ENCODE measurements at places on chromosomes 5 and 9.
A peak's percentile ranks its signal among the peaks of the same experiment; 100 is the strongest.

GRCh38 chr5:83547161-83547560 lies 75.6 kb downstream of the VCAN start:
- no peak for DNase-seq

GRCh38 chr9:135167849-135168655 lies 80.6 kb downstream of the OLFM1 start:
- no peak for DNase-seq

- no peak for DNase-seq
Observed at GRCh38 chr9:103803245-103803644, 290.9 kb upstream of the SMC2 start.

GRCh38 chr9:112970939-112971338 lies 41.1 kb downstream of the ZNF883 start:
- DNase-seq, result no peak

DNA sequence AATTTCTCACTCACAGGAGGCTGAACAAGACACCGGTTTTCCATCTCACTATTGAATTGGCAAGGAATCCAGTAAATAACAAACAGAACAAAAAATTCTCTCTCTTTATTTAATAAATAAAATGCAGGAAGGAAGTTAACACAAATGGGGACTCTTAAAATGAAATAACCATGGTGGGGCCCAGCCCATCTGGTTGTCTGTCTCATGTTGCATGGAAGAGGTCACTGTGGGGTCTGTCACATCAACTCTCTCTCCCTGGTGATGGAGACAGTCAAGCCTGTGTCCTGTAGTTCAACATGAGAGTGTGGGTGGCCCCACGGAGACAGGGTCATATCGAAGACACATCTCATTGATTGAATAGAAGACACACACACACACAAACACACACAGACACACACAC lies 297.7 kb downstream of the IRX2 start:
- no peak for DNase-seq

- DNase-seq, result no peak
Observed at GRCh38 chr9:114027159-114027862, 50.8 kb downstream of the AMBP start.

DNA sequence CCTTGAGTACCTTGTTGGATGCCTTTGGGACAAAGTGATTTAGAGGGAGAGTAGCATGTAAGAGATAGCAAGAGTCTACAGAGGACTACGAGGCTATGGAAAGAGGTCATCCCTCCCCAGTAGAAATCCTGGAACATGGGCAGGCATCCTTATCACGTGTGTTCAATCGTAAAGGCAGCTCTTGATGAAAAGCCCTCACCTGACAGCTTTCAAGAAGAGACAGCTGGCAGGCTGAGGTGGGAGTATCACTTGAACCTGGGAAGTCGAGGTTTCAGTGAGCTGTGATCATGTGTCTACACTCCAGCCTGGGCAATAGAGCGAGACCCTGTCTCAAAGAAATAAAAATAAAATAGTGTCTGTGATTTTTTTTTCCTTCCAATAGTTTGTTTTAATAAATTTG lies 112.6 kb downstream of the PCSK5 start:
- DNase-seq, result no peak

DNA sequence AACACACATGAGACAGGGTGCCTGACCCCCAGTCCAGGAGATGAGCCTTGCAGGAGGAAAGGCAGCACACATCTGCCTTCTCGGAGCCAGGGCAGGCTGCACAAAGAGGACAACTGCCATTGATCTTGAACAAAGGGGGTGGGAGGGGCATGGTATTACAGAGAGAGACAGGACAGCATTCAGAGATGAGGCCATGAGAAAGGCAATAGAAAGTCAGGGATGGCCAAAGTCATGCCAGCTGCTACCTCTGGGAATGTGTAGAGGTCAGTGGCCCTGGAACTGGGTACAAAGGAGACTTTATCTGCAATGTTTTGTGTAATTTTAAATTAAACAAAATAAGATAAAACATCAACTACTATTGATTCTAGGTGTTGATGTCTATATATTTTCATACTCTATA lies 43.2 kb downstream of the WDR36 start:
- DNase-seq, result no peak

- DNase-seq, result no peak
Observed at GRCh38 chr9:95977371-95977770, 101.9 kb downstream of the ERCC6L2 start.

- DNase-seq, result no peak
Observed at GRCh38 chr5:41670854-41671479, 160.6 kb upstream of the PLCXD3 start.

DNA sequence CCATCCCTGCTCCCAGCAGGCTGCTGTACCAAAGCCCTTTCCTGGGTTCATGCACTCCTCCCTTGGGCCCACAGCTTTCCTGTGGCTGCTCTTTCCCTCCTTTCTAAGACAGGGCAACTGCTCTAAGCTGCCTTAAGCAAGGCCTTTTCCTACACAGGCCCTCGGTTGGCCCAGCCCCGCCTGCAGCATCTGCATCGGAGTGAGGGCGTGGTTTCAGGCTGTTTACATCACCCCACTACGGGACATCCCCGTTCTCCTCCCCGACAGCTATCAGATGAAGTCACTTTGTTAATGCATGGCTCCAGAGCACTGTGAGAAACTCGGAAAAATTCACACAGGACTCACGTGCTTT lies 3.4 kb downstream of the DPH7 start:
- no peak for DNase-seq

DNA sequence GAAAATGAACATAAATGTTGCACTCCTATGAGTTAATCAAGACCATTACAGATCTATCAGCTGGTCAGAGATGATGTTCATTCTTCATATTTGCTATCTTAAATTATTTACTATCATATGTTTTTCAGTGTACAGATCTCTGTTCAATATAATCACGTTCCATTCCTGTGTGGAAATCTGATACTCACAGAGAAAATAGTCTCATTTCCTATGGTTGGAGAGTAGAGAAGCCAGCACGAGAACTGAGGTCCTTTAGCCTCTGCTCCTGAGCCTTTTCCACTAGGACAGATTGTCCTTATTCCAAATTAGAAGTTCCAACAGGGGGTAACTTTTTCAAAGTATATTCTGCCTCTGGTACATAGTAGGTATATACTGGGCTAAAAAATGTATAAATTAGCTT lies 29.2 kb downstream of the UGCG start:
- DNase-seq, result no peak

DNA sequence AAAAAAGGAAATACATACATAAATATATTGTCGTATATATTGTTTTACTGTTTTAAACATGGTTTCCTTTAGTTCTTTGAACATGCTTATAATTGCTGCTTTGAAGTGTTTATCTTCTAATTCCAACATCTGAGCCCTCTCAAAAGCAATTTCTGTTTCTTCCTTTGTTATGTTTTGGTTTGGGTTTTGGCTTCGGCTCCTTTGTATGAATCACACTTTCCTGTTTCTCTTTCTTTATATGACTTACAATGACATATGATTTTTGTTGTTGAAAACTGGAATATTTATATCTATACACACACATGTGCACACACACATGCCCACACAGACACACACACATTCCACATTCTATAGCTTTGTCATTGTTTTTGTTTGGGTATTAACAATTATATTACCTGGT lies 1206.7 kb downstream of the CDH12 start:
- DNase-seq, result no peak

DNA sequence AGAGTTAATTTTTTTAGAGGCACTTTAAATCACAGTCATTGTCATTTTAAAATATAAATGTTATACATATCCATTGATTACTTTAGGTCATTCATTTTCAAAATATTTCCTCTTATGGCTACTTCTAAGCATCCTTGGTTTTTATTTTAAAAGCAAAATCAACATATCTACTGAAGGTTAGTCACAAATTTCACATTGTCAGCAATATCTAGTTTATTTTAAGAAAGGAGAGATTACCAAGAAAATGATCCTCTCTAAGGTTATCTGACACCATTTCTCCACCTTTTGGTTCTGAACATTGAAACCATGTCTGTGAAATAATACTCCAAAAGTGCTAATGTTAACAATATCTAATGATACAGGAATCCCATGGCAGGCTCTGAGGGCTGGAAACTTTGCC lies 24.5 kb downstream of the SEMA6A start:
- no peak for DNase-seq

- DNase-seq, result no peak
Observed at GRCh38 chr5:56251918-56252553, 18.9 kb upstream of the ANKRD55 start.

DNA sequence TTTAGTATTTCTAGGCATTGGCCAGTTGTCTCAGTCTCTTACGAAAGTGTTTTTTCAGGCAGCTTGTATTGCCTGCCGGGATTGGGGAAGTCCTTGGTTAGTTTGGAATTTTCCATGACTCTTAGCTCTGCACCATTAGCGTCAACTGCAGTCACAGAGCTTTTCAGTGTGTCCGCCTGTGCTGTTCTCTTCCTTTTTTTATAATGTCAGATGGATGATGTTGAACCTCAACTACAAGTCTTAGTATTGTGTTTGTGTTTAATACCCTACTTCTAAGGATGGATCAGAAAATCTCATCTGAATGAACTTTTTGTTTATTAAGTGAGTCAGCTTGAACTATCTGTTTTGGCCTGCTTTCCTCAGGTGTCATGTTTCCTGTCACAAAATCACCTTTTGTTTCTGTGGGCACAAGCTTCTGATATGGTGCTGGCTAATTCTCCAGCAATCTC lies 33.1 kb downstream of the ATP6V0E1 start:
- DNase-seq, result no peak

DNA sequence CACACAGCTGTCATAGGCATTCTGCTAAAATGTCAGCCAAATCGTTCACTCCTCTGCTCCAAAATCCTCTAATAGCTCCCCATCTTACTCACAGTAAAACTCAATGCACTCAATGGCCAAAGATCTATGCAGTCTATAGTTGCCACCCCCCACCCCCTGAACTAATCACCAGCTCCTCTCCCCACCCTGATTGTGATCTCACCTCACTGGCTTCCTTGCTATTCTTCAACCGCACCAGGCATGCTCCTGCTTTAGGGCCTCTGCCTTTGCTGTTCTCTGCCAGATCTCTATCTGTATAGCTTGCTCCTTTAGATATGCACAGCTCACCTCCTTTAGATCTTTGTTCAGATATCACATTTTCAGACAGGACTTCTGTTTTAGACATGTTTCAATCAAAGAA lies 33.2 kb upstream of the SNX2 start:
- DNase-seq, result no peak

DNA sequence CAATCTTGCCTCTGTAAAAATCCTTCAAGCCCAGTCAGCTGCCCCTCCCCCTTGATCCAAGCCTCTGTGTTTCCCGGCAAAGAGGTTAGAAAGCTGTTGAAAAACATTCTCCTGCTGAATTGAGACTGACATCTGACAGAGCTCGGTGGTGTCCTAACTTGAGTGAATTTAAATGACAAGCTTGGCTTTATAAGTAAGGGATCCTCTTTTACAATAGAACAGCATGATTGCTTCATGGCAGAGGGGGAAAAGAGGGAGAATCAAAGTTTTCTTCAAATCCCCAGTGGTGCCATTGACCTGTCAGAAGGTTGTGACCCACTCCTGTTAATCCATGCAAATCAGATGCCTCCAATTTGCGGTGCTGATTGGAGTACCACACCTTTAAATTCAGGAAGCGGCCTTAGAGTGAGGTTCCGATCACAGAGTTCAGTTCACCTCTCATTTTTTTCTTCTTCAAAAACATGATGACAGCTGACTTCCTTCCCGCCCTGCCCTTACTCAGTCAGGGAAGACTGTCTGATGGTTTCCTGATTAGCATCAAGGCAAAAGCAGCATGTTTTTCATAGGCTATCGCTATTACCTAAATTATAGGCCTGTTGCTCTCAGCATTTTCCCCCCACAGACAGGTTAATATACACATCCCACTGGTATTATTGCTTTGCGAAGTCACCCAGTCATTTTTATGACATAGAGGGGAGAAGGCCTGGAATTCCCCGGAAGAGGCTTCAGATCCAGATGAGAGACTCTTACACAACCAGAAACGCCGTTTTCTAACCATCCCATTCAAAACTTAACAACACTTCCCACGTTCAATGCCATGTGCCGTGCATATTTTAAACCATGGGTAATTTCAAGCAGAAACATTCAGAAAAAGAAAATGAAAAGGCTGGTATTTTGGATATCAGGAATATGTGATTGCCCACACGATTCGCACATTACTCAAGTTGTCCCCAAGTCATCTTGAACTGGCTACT lies 141.4 kb downstream of the EBF1 start:
- peak; percentile 38 for DNase-seq

- no peak for DNase-seq
Observed at GRCh38 chr9:16720386-16720785, 150.1 kb downstream of the BNC2 start.

GRCh38 chr5:126277762-126278161 lies 145.4 kb upstream of the GRAMD2B start:
- no peak for DNase-seq

GRCh38 chr5:127746756-127747155 lies 43.6 kb downstream of the CCDC192 start:
- peak; percentile 25 for DNase-seq

GRCh38 chr5:169705322-169705721 lies 68.2 kb downstream of the DOCK2 start:
- DNase-seq, result peak; percentile 11

GRCh38 chr9:99666571-99666970 lies 155.1 kb upstream of the NR4A3 start:
- peak; percentile 19 for DNase-seq

- no peak for DNase-seq
Observed at GRCh38 chr5:111494355-111494999, 17.9 kb downstream of the STARD4 start.

GRCh38 chr5:106288979-106289378 lies 1381.8 kb downstream of the EFNA5 start:
- no peak for DNase-seq

DNA sequence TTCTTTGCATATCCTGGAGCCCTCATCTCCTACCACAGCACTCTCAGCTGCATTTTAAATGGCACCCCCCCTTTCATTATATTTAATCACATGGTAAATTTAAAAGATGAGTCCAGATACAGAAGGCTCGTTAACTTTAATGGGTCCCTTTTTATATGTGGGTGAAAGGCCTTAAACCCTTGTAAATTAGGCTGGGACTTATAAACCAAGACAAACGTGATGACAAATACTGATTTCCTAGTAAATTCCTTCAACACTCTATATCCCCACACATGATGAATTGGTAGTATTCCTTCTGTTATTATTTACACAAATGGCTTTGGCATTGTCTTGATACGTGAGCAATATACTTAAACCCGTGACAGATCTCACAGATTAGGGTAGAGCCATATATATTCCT lies 210.6 kb downstream of the CAAP1 start:
- no peak for DNase-seq

DNA sequence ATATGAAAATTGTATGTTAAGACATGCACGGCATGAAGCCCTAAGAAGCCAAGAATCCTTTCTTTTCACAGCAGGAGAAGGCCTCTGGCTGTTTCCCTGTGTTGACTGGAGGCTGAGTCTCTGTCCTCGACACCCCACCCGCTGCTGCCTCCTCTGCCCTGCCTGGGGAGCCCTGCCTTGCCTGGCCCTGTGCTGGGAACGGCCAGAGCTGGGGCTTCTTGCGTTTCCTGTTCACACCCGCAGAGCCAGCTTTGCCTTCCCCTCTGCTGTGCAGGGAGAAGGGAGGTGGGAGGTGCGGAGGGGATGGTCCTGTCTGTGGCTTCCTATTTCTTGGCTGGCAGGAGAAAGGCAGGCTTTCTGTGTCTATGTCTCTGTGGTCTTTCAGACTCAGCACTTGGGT lies 6.9 kb upstream of the GMCL2 start:
- DNase-seq, result no peak

All from GM20000 (cell line).